ENCODE measurements at places on chromosomes 2 and 18. TPM values are rescaled to one million over a fixed set of nuclear protein-coding genes. Genes with fewer than 3 reads are reported as not detected.

Gene MAP3K19
- total RNA-seq, result not detected

Gene TLX2
- not detected for total RNA-seq

Gene HOXD9
- total RNA-seq, result 10.6 TPM

Gene GPR155
- total RNA-seq, result 0.20 TPM

Gene MROH2A
- not detected for total RNA-seq

Gene RAPH1
- total RNA-seq, result 4.4 TPM

Gene KCTD1
- 11.5 TPM for total RNA-seq

Data from G401 (cell line).